ENCODE measurements at places on chromosomes 5 and 9.

DNA sequence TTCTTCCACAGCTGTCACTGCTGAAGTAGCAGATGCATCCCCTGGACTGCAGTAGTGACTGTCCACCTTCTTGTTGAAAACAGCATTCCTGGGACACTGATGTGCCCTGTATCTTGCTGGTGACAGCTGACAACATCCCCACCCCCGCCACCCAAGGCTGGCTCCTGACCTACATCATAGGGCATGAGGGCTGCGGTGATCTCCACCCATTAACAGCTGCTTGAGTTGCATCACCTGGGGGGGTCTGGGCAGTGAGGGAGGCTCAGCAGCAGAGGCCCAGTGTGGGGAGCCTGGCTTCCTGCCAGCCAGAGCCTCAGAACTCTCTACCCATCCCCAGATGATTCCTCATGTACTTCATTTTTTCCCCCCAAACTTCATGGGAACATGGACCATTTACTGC is 4.1 kb downstream of the PRUNE2 start:
- no peak for DNase-seq

- no peak for DNase-seq
Observed at GRCh38 chr5:73282923-73283322, 109.9 kb downstream of the TMEM174 start.

GRCh38 chr5:35698047-35698808 is 80.6 kb downstream of the SPEF2 start:
- no peak for DNase-seq

DNA sequence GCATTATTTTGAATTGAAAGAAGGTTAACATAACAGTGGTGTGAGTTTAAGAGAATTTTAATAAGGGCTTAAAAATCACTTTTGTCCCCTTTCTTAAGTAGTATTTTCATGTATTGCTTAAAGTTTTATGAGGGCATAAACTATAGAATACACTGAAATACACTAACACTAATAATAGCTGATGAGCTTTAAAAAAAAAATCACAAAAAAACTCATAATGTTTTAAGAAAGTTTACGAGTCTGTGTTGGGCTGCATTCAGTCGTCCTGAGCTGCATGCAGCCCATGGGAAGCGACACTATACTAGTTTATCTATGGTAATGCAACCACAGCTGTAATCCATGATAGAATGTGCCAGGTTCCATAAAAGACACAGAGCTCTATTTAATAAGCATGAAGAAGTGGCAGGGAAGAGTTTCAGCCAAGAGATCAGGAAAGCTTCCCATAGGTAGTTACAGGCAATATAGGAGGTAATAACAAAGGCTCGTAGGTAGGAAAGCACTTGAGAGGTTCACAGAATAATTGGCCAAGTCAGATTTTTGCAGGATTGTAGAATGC is 4.5 kb downstream of the SREK1IP1 start:
- no peak for DNase-seq

GRCh38 chr5:135367076-135367475 is 32.0 kb downstream of the MACROH2A1 start:
- no peak for DNase-seq

DNA sequence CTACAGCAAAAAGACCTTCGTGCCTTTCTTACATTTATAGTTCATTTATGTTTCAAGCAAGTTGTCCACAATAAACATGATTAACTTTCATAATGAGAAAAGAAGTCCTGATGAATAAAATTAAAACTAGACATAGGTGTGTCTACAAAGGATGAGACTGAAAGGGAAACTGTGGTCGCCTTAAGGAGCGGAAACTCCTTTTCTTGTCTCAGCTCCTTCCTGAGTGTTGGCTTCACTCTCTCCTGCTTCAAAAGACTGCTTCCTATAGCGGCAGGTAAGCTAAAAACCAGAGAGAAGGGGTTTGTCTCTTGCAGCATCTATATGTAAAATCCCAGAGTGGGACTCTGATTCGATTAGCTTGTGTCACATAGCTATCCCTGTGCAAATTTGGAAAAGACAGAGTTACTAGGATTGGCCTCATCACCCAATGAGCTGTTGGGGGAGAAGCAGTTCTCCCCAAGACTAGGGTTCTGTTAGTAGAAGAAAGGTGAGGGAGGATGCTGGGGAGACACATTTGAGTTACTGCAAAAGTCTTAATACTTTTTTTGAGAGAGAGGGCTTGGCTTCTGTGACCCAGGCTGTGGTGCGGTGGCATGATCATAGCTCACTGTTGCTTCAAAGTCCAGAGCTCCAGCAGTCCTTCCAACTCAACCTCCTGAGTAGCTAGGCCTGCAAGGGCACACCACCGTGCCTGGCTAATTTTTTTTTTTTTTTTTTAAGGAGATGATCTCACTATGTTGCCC is 16.8 kb upstream of the CTSL start:
- DNase-seq = no peak

DNA sequence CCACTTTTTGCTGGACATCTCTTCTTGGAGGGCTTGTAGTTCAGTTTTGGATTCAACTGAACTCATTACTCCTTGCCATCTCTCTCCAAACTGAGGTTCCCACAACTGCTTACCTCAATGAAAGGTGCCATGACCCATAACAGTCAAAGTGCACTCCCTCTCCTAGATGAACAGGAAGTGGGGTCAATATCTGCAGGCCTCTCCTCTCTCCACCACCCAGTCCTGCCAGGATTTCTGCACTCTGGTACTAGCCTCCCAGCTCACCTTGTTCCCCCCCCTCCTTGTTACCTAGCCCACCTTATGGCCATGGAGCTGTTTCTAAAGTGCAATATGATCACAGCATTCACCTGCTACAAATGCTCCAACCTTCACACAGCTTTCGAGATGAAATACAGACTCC is 5.9 kb downstream of the LHFPL2 start:
- no peak for DNase-seq

- no peak for DNase-seq
Observed at GRCh38 chr9:135903358-135903656, 4.0 kb downstream of the CAMSAP1 start.

DNA sequence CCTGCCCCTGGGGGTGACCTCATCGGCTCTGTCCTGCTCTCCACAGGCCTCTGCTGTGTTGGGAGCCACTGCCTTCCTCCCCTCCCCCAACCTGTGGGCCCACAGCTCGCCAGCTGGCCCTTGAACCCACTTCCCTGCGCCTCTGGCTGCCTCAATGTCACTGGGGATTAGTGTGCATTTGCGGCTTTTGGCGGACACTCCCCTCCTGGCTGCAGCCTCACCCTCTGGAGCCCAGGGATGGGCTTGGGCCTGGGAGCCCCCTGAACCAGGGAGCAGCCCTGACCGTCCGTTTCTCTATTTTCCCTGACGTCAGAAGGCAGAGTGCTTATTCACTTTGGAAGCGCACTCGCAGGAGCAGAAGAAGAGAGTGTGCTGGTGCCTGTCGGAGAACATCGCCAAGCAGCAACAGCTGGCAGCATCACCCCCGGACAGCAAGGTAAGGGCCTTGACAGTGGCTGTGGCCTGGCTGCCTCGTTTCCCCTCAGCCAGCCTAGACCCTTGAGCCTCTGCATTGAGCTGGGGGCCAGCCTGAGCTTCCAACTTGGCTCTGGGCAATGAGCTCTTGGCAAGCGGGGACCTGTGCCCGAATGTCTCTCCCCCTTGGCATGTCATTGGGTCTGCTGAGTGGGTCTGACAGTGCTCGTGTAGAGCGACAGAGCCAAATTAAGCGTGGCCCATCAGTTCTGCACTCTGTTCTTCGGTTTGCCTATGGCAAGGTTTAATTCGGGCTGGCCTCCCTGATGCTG is 73.1 kb downstream of the RGS3 start:
- DNase-seq = no peak

DNA sequence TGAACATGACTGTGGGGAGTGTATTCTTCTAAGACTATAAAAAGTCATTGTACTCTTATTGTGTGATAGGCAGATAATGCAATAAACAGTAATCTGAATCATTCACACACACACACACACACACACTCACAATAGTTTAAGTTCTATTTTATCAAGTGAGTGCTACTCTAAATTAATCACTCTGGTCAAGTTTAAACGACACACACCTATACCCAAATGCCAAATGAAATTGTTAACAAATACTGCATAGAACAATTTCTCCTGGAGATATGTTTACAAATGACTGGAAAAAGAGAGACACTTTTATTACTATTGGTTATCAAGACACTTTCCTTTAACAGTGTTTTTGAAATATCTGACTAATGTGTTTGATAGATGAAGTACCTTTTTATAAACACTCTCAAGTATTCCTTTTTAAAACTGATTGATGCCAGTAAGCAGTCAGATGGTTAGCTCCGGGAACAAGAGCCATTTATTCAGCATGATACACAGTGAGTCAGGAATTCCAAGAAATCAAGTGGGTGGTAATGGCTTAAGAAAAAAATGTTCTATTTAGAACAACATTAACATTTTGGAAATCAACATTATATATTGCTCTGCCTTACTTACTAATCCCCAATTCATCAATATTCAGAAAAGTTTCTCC is 521.6 kb upstream of the ST8SIA4 start:
- no peak for DNase-seq

DNA sequence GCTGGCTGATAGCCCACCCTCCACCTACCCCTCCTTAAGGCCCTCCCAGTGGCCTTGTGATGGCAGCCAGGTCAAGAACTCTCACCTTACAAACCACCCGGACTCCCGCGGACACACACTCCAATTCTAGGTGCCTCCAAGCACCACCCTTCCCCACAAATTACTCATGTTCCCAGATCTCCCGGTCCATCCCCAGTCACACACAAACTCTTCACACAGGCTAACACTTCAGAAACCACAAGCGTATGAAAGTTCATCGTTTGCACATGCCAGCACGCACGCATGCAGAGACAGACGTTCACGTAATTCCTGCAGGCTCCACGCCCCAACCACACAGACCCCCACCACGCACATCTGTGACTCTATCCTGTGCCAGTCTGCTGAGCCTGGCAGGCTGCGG is 18.0 kb downstream of the NR5A1 start:
- DNase-seq = no peak

- no peak for DNase-seq
Observed at GRCh38 chr5:69230181-69230580, 4.5 kb upstream of the CDK7 start.

- DNase-seq = no peak
Observed at GRCh38 chr5:139636975-139637408, 11.2 kb upstream of the CXXC5 start.

DNA sequence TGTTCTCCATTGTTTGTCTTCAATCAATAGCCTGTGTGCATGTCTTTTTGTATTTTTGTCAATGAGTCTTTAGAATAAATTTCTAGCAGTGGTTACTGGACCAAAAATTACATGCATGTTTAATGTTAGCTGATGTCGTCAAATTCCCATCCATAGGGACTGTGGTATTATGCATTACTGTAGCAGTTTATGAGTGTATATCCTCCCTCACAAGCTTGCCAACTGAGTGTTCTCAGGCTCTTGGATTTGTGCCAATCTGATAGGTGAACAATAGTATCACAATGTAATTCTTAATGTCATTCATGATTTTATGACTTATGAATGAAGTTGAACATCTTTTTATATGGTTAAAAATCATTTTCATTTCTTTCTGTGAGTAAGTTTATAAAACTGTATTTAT is 13.0 kb downstream of the SNX24 start:
- no peak for DNase-seq

Data from stimulated activated CD8-positive, alpha-beta memory T cell treated with anti-CD3 and anti-CD28 coated beads, Interleukin-4, amount 100 ng/mL, for 1 hour (primary cell).